CD4-positive, alpha-beta memory T cell (primary cell): ENCODE measurements at places on chromosomes 12 and 14.

DNA sequence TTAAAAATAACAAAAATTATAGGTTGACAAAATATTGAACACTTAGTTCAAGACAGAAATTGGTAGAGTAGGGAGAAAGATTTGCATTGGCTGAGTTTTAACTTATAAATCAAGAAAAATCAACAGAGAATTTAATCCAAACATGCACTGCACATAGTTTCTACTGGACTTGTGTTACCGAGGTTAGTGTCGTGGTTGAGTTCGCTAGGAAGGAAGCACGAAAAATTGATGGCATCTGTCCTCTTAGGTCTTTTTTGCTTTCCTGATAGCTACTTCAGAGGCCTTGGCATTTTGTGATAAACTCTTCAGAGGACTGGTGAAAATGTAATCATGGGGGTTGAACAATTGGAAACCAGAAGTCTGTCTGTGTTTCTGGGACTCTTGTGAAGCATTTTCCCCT, 392.9 kb downstream of the NUAK1 start:
- H3K4me3 ChIP-seq, result no peak overlapping the region
- no peaks in the 10 kb centered on the region for H3K4me1 ChIP-seq
- H3K27me3 ChIP-seq, result no peaks in the 10 kb centered on the region
- no peak overlapping the region for H3K27ac ChIP-seq

GRCh38 chr12:32568228-32568627, 110.9 kb upstream of the DNM1L start:
- no peaks in the 10 kb centered on the region for H3K27me3 ChIP-seq
- no peaks in the 10 kb centered on the region for H3K36me3 ChIP-seq
- DNase-seq, result no peak
- H3K4me3 ChIP-seq, result no peak overlapping the region
- H3K27ac ChIP-seq, result no peak overlapping the region

DNA sequence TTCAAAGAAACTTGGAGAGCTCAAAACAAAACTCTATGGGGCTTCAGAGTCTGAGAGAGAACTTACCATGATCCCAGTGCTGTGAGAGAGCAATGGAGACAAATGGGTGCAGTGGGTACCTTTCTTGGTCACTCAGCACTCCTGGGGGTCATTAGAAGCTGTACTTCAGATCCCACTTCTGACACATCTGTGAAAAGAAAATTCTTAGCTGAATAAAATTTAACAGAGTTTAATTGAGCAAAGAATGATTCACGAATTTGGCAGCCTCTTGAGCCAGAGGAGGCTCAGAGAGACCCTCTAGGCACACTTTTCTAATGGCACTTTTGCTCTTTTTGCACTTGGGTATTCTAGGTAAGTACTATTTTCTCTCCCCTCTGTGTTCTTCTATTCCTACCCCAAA, 96.8 kb upstream of the SYT10 start:
- H3K27ac ChIP-seq, result no peak overlapping the region
- no peak for DNase-seq
- H3K4me3 ChIP-seq, result no peak overlapping the region

- DNase-seq, result no peak
- H3K27ac ChIP-seq, result no peak overlapping the region
- peaks cover 4% of the 10 kb centered on the region for H3K36me3 ChIP-seq
Observed at GRCh38 chr14:73943083-73943482, 6.8 kb downstream of the FAM161B start.

GRCh38 chr12:92955997-92956663, 27.0 kb upstream of the EEA1 start:
- no peaks in the 10 kb centered on the region for H3K36me3 ChIP-seq
- no peak for DNase-seq
- H3K27ac ChIP-seq, result no peak overlapping the region
- H3K4me3 ChIP-seq, result no peak overlapping the region
- H3K4me1 ChIP-seq, result no peaks in the 10 kb centered on the region

GRCh38 chr14:58749066-58749669, 111.4 kb downstream of the DACT1 start:
- H3K27me3 ChIP-seq, result no peaks in the 10 kb centered on the region
- DNase-seq, result no peak
- no peak overlapping the region for H3K27ac ChIP-seq

DNA sequence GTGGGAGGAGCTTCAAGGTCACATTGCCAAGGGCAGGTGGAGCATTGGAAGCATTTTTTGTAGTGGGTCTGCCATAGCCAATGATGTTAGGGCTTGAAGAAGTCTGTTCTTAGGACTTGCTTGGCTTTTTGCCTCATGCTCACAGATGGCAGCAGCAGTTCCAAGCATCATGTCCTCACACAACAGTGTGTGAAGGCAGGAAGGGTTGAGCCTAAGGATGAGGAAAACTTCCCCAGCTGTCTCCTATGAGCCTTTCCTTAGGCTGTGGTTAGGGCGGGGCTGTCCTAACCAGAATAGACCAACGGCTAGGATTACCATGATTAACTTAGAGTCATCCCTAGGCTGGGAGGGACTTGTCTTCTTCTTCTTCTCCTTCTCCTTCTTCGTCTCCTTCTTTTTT, 76.2 kb upstream of the KCNA1 start:
- H3K27ac ChIP-seq, result no peak overlapping the region
- no peak overlapping the region for H3K4me3 ChIP-seq
- peaks cover 30% of the 10 kb centered on the region for H3K4me1 ChIP-seq
- H3K27me3 ChIP-seq, result no peaks in the 10 kb centered on the region
- H3K36me3 ChIP-seq, result no peaks in the 10 kb centered on the region
